ENCODE measurements at places on chromosomes 12 and 14. TPM values are rescaled to one million over a fixed set of nuclear protein-coding genes. Genes with fewer than 3 reads are reported as not detected.

The KRT80 gene
- total RNA-seq = under 0.01 TPM

The CLEC1A gene
- 0.98 TPM for total RNA-seq

The CD163 gene
- total RNA-seq = 1.5 TPM

The HOXC10 gene
- total RNA-seq = not detected

The ZNF10 gene
- 26.3 TPM for total RNA-seq

Measured in temporal lobe (tissue), 4 donors.